Uterine smooth muscle cell (primary cell): ENCODE measurements at places on chromosomes 3 and 15. TPM values are rescaled to one million over a fixed set of nuclear protein-coding genes. Genes with fewer than 3 reads are reported as not detected.

The PPP2R3A gene
- total RNA-seq: 14.9 and 20.4 TPM in 2 replicates

The TRIM71 gene
- total RNA-seq: not detected in 2 replicates

The ALS2CL gene
- total RNA-seq: 1.4 and 1.9 TPM in 2 replicates

The STRA6 gene
- 3.9 and 4.5 TPM in 2 replicates for total RNA-seq

The NTRK3 gene
- total RNA-seq: under 0.01 TPM in 2 replicates

The C2CD4A gene
- 0.12 TPM in 1 of 2 replicates, not detected in the other for total RNA-seq

The CHP1 gene
- total RNA-seq: 55.9 and 67.5 TPM in 2 replicates

The RASGRF1 gene
- under 0.01 and 0.37 TPM in 2 replicates for total RNA-seq

The CEP97 gene
- total RNA-seq: 13.4 and 25.7 TPM in 2 replicates

The CYP1A1 gene
- 0.12 TPM in 1 of 2 replicates, not detected in the other for total RNA-seq

The IQCH gene
- total RNA-seq: 5.7 and 7.0 TPM in 2 replicates

The SPSB4 gene
- total RNA-seq: not detected in 2 replicates

The LRTM1 gene
- not detected in 2 replicates for total RNA-seq

The VGLL3 gene
- 11.2 and 25.5 TPM in 2 replicates for total RNA-seq

The SCAMP5 gene
- total RNA-seq: 0.44 and 2.0 TPM in 2 replicates
